Vagina (tissue), 2 donors: ENCODE measurements at places on chromosomes 5 and 9. TPM values are rescaled to one million over a fixed set of nuclear protein-coding genes. Genes with fewer than 3 reads are reported as not detected.
A peak's percentile ranks its signal among the peaks of the same experiment; 100 is the strongest.

GRCh38 chr9:137458194-137459151 lies 661 bp downstream of the NSMF start:
- no peak for DNase-seq

Gene MZB1
- not detected for total RNA-seq

Gene TXNDC8
- not detected for total RNA-seq

GRCh38 chr9:4750023-4750673 lies 9.1 kb upstream of the AK3 start:
- no peak for DNase-seq

Gene CDH18
- not detected for total RNA-seq

GRCh38 chr9:123678878-123679329 lies 251.0 kb downstream of the DENND1A start:
- DNase-seq: no peak

DNA sequence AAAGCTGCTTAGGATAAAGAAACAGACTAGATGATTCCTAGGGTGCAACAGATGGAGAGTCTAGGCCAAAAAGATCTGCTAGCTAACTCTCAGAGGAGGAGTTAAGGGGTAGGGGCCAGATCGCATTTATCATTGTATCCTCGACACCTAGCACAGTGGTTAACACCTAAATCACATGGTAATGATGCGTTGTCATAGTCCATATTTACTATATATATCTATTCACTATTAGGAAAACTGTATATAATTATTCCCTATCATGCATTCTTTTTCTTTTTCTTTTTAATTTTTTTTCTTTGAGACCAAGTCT lies 92.8 kb upstream of the SLC44A1 start:
- DNase-seq: no peak

Gene NR5A1
- total RNA-seq: 1.2 TPM

DNA sequence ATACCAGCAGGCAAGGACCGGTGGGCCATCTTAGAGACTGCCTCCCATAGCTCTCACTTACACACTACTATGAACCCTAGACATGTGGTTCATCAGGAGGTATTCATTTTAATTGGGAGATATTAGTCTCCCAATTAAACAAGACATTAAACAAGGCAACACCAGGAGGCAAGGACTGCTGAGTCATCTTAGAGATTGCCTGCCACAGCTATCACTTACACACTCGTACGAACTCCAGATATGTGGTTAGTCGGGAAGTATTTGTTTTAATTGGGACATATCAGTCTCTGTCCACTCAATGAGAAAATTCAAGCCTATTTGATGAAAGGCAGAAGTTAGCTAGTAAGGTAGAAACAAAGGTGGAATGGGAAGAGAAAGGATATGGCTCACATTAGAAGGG lies 343.9 kb downstream of the NFIB start:
- no peak for DNase-seq

- DNase-seq: peak; percentile 31
These were observed 15.7 kb upstream of the TTC1 start for GRCh38 chr5:159993194-159993593.

Gene GPR151
- total RNA-seq: not detected

DNA sequence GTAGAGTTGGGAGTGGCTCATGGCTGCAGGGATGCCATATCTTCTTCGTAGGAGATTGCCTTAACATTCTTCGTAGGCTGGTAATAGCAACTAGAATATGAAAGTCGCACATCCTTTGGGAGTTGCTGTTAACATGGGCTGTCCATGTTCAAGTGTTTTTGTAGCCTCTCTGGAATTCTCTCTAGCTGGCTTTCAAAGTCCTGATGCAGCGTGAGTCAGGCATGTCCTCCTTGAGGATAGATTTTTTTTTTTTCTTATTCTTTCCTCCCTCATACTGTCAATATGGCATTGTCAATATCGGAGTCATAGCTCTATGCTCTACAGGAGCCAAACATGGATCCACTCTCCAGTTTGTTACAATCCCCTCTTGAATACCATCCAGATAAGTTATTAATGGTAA lies 494.8 kb upstream of the WWC1 start:
- DNase-seq: no peak

Gene TMC1
- total RNA-seq: not detected

GRCh38 chr9:129801504-129801903 lies 1.5 kb upstream of the TOR1B start:
- no peak for DNase-seq

DNA sequence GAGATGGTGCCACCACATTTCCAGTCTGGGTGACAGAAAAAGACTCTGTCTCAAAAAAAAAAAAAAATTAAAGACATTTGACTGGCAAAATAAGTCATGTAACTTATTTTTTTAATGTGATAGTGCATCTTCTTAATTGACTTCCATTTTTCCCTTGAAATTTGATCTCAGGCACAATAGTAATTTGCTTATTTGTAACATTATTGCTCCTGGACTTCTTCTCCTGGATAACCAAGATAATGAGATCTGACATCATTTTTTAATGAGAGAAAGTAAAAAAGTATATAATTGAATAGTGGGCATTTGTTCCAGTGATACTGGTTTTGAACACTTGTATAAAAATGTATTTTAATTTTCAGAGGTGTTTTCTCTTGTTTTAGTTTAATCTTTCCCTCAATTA lies 3.5 kb downstream of the ARHGEF28 start:
- DNase-seq: no peak

- DNase-seq: no peak
These were observed 38.2 kb downstream of the HAVCR1 start for GRCh38 chr5:157020511-157021222.

Gene RMND5B
- 51.6 TPM for total RNA-seq

GRCh38 chr9:7315116-7315515 lies 484.5 kb downstream of the DMAC1 start:
- no peak for DNase-seq

DNA sequence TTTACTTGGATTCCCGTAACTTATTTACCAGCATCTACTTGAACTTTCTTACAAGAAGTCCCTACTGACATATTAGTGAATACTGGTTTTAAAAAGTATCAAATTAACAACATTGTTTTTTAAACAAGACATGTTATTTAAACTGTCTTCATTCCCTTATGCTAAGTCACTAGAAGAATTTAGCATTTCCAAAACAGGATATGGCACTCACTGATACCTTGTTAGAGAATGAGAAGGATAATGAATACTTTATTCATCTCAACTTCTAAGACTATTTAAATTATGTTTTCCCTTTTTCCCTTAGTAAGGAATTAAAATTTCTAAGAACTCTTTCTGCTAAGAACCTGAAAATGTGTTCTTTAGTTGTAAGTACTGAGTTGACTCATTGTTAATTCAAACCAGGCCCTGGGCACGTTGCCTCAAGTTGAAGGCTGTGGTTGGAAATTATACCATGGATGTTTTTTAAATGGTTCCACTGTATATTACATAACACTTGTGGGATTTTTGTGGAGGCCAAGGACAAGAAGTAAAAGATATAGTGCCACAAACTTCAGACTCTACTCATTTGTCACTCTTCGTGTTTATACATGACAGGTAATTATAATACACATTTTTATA lies 219.0 kb upstream of the EDIL3 start:
- no peak for DNase-seq

- DNase-seq: no peak
These were observed 556.7 kb upstream of the GRIN3A start for GRCh38 chr9:102295188-102295587.

- no peak for DNase-seq
These were observed 97.4 kb downstream of the KCTD16 start for GRCh38 chr5:144267961-144268513.

DNA sequence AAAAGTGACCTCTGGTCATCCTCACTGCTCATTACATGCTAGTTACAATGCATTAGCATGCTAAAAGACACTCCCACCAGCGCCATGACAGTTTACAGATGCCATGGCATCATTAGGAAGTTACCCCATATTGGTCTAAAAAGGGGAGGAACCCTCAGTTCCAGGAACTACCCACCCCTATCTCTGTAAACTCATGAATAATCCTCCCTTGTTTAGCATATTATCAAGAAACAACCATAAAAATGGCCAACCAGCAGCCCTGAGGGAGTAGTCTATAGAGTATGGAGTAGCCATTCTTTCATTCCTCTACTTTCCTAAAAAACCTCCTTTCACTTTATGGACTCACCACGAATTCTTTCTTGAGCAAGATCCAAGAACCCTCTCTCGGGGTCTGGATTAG lies 89.4 kb downstream of the ATPSCKMT start:
- no peak for DNase-seq

Gene CARD9
- 16.9 TPM for total RNA-seq
